Type B pancreatic cell (in vitro differentiated cells): ENCODE measurements at places on chromosomes 2 and 18. TPM values are rescaled to one million over a fixed set of nuclear protein-coding genes. Genes with fewer than 3 reads are reported as not detected.

GRCh38 chr2:41830600-41830999 lies 217.2 kb upstream of the PKDCC start:
- DNase-seq: no peak

GRCh38 chr2:237547841-237548416 lies 18.4 kb upstream of the PRLH start:
- no peak for DNase-seq

- DNase-seq: no peak
Measured at GRCh38 chr18:74898965-74899364, 301.3 kb downstream of the ZNF407 start.

DNA sequence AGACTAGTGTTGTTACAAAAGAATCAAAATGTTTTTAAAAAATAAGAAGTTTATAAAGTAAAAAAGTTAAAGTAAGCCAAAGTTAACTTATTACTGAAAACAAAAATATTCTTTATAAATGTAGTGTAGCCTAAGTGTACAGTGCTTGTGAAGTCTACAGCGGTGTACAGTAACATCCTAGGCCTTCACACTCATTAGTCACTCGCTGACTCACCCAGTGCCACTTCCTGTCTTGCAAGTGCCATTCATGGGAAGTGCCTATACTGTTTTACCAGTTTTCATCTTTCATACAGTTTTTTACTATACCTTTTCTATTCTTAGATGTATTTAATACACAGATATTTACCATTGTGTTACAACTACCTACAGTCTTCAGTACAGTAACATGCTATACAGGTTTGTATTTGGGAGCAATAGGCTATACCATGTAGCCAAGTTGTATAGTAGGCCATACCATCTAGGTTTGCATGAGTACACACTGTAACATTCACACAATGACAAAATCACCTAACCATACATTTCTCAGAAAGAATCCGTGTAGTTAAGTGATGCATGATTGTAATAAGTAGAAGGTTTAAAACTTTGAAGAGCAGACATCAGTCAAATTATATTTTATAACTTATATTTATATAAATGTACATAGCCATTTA lies 13.4 kb downstream of the SERPINB7 start:
- DNase-seq: no peak

CIB4 gene
- not detected in 2 replicates for total RNA-seq

DNA sequence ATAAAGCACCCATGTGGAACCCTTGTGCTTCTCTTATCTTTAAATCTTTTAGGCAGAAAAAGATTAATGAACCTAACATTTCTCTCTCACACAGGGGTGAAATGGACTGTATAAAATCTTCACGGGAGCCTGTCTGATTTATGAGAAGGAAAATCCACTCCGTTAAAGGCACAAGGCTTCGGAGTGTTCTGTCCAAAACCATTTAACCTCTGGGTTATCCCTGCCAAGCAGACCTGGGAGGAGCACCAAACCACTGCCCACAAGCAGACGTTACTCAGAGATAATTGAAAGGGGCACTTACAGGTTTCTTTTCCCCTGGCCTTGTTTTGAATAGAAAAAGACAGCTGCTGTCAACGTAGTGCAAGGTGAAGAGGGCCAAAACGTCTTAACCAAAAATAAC lies 184.4 kb upstream of the DOK6 start:
- DNase-seq: no peak

- DNase-seq: no peak
Measured at GRCh38 chr18:46199515-46200147, 95.4 kb downstream of the HAUS1 start.

- DNase-seq: no peak
Measured at GRCh38 chr2:62140426-62141141, 55.3 kb upstream of the B3GNT2 start.

GRCh38 chr18:62198259-62198658 lies 11.2 kb downstream of the RELCH start:
- DNase-seq: no peak

OSBPL6 gene
- 2.9 and 6.9 TPM in 2 replicates for total RNA-seq
